ENCODE measurements at places on chromosomes 2 and 18. TPM values are rescaled to one million over a fixed set of nuclear protein-coding genes. Genes with fewer than 3 reads are reported as not detected.
A peak's percentile ranks its signal among the peaks of the same experiment; 100 is the strongest.

Gene CPLX4
- total RNA-seq = not detected

- no peak for DNase-seq
Observed at GRCh38 chr2:42721898-42722297, 42.0 kb downstream of the OXER1 start.

DNA sequence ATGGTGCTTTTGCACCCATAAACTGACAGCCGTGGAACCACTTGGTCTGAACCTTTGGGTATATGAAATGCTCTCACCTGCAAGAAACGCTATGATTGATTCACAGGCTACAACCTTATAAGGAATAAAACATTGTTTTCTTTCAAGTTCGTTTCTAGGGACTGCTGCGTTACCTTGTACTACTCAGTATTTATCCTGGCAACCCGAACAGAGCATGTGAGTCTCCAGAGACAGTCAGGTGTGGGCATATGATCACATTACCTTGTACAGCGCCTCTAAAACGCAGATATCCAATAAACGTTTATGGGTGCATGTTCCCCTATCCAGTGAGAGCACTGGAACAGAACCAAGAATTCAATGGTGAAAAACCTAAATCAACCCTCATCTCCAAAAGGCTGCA lies 1.7 kb downstream of the CCBE1 start:
- DNase-seq = no peak

GRCh38 chr2:152222975-152223637 lies 47.5 kb upstream of the STAM2 start:
- no peak for DNase-seq

DNA sequence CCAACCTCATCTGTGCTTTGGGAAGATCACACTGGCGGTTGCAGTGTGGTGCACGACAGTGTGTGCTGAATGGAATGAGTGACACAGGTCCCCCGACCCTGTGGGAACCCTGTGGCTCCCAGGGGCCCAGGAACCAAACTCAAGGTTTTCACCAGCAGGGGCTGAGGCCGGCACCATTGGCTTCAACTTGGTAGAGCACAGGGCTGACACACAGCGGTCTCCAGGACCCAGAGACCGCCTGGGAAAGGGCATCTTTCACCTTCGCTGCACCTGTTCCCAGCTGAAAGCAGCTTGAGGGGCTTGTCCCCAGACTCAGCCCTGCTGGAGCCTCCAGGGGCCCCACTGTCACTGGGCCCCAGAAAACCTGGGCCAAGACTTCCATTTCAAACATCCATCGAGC lies 59.0 kb upstream of the ODC1 start:
- no peak for DNase-seq

- DNase-seq = no peak
Observed at GRCh38 chr2:20359096-20359495, 8.5 kb upstream of the PUM2 start.

- DNase-seq = peak; percentile 33
Observed at GRCh38 chr18:31403409-31403808, 26.8 kb downstream of the DSG4 start.

Gene VIT
- 0.20 TPM for total RNA-seq

GRCh38 chr2:102044967-102045489 lies 53.3 kb downstream of the IL1R2 start:
- DNase-seq = no peak

Gene ANKMY1
- 11.8 TPM for total RNA-seq

Gene PLCD4
- total RNA-seq = 1.5 TPM

DNA sequence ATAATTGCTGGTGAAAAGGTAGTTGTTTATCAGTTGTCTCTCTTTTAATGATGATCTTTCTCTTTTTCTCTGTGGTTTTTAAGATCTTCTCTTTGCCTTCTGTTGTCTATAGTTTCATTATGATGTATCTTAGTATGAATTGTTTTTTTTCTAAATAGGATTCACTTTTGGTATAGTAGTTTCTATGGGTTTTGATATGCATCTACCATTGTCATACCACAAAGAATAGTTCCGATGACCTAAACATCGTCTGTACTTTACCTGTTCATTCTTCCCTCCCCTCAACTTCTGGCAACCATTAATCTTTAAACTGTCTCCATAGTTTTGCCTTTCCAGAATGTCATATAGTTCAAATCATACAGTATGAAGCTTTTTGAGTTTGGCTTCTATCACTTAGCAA lies 19.6 kb downstream of the RDH14 start:
- DNase-seq = no peak

DNA sequence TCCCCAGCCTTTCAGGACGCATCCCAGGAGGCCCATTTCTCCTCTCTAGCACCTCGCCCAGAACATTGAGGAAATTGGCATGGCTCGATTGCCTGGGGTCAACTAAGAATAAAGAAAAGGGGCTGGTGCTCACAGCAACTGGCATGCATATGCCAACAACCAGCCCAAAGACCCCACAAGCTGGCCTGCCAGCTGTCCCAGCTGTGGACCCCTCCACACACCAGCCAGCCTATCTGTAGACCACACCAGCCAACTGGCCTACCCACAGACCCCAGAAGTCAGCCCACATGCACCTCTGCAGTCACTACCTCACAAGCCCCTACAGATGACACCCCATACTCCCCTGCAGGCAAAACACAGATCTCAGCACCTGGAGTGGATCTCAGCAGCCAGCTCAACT lies 123.8 kb upstream of the ID2 start:
- no peak for DNase-seq

GRCh38 chr2:228559774-228560415 lies 378.4 kb upstream of the SPHKAP start:
- DNase-seq = no peak

DNA sequence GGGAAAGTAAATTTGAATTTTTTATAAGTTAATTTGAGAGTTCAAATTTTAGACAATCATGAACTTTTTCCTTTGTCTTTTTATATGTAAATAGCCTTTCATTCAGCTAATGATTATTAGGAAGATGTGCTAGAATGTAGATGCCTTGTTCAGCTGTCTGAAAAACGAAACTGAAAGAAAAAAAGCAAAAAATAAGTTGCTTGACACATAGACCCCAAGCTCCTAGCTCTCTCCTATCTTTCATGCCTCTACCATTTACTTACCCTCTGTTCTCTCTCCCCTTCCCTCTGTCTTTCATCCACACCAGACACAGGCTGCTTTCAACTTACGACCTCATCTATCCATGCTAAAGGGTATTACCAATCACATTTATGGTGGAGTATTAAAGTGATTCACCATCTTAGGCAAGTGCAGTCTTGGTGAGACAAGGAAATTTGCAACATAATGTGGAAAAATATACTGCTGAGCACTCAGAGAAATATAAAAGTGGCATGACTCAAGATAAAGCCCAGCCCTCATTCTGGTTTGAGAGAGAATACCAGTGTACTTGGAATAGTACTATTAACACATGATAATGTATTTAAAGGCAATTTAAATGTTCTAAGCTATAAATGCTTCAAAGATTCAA lies 425.6 kb downstream of the SUCLG1 start:
- no peak for DNase-seq

DNA sequence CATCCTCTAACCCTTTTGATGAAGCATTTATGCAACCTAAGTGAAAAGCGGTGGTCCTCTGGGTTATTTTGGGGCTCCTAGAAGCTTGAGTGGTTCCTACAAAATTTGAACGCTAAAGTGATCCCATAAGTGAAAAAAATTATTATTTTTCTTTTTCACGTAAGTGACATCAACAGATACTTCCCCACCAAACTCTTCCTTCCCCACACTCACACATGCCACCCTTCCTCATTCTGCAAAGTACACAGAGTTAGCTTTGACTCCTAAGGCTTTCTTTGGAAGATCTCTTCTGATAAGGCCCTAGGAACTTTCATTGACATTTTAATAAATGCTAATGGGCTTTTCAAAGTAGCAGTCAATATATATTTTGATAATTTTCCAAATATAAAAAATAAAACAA lies 109.7 kb downstream of the DOCK10 start:
- no peak for DNase-seq

- no peak for DNase-seq
Observed at GRCh38 chr18:1062588-1062987, 157.9 kb downstream of the ADCYAP1 start.

DNA sequence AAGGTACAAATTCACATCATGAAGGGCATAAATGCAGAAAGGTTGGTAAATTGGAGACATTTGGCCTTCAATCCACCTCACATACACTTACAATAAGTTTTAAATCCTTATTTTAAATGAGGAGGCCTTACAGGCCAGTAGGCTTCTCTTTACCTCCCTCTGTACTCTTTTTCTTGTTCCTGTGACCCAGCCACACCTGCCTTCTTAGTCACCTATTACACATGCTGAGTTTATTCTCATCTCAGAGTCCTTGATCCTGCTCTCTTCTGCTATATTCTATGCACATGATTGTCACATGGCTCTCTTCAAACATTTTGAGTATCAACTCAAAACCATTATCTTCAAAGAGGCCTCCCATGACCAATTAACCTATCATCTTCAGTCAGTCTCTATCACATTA lies 491.5 kb downstream of the SATB2 start:
- no peak for DNase-seq
